ENCODE measurements at places on chromosomes 12 and 14.

- no peak for DNase-seq
These were observed 23.6 kb downstream of the DAD1 start for GRCh38 chr14:22565391-22565945.

GRCh38 chr12:68245180-68246021 lies 8.0 kb downstream of the IL22 start:
- no peak for DNase-seq

DNA sequence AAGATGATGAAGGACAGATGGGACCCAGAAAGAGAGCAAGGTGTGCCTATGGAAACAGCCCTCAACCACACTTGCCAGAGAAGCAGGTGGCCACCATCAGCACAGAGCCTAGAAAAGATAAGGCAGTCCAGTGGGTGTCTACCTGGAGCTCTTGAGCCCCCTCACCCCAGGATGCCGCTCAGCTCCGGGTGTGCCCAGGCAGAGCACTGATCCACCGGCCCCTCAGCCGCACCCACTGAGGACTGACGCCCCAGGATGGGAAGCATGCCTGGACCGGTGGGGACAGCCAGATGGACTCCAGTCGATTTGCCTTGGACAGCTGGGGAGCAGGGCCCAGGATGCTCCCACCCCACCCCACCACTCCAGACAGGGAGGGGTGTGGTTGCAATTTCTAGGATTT lies 15.1 kb upstream of the ZFP36L1 start:
- no peak for DNase-seq

GRCh38 chr12:88940854-88941253 lies 360.6 kb upstream of the KITLG start:
- no peak for DNase-seq

GRCh38 chr14:103619057-103619456 lies 10.0 kb upstream of the KLC1 start:
- DNase-seq, result no peak

- DNase-seq, result no peak
These were observed 247.2 kb downstream of the ALX1 start for GRCh38 chr12:85527192-85527591.

DNA sequence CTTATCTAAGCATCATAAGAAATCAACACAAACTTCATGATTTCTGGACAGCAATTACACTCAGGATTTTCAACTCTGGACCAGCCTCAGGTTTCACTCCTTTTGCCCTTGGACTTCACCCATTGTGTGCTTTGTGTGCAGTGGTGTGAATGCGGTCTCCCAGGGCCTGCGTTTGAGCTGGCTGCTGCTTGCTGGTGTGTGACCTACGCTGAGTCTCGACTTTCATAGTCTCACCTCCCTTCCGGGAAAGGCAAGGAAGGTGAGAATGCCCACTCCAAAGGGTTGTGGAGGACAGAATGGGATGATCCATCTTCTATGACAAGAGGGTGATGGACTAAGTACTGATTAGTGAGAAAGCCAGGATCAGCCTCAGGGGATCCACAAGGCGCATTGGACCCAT lies 228.8 kb downstream of the C12orf75 start:
- DNase-seq, result no peak

- no peak for DNase-seq
These were observed 48.3 kb downstream of the NPAS3 start for GRCh38 chr14:32986791-32987540.

GRCh38 chr14:62431496-62431895 lies 613.8 kb downstream of the KCNH5 start:
- DNase-seq, result no peak

DNA sequence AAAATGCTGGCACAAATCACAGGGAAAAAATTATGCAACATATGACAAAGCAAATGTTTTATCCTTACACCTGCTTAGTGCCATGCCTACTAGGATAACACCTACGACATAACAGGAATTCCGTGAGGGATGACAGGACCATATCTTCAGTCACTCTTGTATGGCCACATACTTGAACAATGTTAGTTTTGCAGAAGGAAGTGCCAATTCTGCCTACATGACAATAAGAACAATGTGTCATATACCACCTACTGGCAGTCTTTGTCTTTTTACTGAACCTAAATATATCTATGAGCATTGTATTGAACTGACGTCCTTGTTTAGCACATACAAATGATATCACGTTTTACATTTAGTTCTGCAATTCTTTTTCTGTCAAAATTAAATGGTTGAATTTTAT lies 234.0 kb downstream of the ADAMTS20 start:
- DNase-seq, result no peak

- DNase-seq, result no peak
These were observed 10.7 kb upstream of the LHX5 start for GRCh38 chr12:113482334-113482733.

DNA sequence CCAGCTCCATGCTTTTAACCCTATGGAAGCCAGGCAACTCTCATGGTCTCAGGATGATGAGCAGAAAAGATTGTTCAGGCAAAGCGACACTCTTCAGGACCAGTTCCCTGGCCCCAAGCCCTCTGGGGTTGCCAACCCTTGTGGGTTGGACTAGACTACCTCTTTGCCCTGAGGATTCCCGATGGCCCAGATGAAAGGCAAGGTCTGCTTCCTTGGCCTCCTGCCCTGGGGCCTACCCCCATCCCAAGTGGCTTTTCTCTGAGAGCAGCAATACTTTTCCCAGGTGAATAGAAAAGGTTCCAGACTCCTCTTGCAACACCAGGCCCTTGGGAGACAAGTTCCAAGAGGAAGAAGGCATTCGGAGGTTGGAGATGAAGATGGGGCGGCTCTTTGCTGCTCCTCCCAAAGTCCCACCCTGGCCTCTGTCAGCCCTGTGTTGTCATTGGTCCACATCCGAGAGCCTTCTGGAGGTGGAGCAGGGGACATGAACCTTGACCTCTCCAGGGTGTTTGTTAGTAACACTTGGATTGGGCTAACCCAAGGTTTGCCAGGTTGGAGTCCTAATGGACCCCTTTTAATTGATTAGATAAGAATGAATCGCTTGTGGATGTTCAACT lies 131.1 kb downstream of the GCH1 start:
- no peak for DNase-seq

DNA sequence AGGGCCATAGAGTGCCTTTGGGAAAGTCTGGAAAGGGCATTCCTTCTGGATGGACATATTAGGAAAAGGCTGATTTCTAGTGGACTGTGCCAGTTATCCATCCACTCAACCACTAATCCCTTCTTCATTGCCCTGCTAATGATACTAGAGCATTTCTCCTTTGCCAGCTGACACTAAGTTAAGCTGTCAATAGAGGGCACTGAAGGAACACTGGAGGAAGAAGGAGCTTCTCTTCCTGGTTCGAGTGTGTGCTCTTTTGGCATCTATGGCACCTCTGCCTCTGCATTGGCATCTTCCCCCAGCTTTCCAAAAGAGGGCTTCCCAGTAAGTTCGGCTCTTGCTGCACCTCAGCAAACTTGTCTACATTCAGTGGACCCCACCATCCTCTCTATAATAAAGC lies 165.4 kb downstream of the DERA start:
- peak; percentile 94 for DNase-seq

DNA sequence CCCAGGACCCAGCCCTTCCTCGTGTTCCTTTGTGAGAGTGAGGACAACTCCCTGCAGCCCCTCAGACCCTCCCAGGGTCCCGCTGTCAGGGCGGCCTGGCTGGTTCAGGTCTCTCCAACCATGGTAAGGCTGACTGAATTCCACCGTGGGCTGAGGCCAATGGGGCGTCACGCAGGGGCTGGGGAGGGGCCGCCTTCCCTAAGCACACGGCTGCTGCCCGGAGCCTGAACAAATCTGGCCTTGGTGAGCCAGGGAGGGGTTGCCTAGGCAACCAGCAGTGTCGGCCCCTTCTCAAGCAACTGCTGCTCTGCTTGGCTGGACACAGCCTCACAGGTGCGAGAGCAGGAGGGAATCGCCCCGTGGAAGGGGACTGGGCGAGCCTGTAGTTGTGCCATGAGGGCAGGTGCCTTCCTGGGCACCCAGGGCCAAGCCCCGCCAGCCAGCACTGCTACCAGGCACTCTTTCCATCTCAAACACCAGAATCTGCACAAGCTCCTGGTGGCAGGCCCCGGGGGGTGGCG lies 37.0 kb upstream of the GALNT9 start:
- DNase-seq, result no peak

DNA sequence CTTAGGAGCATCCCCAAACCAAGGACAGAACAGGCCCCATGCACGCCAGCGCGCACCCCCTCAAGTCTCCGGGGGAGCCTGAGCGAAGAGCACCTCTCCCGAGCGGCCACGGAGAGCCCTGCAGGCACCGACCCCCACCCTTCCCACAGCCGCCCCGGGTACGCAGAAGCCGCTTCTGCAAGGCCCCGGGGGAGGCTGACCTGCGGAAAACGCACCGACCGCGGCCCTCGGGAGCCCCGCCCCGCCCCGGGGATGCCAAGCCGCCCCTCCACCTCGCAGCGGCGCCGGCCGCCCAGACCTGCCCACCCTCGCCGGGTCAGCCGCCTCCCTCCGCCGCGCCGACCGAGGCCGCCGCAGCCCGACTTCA lies 385 bp downstream of the CAPRIN2 start:
- DNase-seq, result no peak

GRCh38 chr12:89156862-89157262 lies 195.4 kb downstream of the DUSP6 start:
- DNase-seq, result no peak

DNA sequence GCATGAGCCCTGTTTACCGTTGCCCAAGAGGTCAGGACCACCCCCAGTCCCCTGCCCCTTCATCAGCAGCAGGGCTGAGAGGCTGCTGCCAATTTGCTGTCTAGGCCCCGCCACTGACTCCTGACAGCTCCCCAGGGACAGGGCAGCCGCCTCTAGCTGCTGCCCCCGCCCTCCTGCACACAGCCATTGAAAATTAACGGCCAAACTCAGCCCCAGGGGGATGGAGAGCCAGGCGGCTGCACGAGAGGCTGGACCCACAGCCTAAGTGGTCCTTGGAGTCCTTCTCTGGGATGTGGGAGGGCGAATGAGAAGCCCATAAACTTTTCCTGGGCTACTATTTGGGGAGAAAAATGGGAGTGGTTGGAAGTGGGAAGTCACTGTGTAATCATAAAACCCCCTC lies 4.6 kb downstream of the FOXN4 start:
- DNase-seq, result no peak

DNA sequence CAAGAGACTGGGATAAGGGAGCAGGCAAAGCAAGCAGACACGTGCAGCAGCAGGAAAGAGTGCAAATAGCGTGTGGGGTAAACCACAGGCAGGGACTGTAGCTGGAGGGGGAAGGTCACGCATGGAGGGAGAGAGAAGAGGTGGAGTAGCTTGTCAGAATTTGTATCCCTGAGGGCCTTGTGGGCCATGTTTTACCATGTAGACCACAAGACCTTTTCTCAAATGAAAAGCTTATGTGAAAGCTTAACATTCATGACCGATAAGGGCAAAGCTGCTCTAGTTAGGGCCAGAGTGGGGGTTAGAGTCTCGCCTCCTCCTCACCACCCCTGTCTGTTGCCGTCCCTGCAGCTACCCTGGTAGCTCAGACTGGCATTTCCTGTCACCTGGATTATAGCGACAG lies 152.9 kb upstream of the E2F7 start:
- DNase-seq, result no peak

DNA sequence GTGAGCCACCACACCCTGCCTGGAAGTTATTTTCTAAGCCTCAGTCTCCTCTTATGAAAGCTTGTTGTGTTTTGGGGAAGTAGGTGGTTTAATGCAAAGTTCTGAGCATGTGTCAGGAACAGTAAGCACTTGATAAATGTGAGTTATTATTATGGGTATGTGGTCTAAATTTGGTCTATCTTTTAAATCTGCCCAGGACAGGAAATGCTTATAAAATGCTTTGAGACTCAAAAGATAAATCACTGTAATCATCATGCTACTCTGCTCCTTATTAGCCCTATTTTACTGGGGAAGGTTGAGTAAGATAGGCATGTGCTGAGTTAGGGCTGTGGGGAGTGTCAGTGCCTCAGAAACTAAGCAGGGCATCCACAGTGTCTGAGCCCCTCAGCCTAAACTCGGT lies 13.1 kb upstream of the SRSF5 start:
- no peak for DNase-seq

- DNase-seq, result no peak
These were observed 42.8 kb downstream of the SLC8B1 start for GRCh38 chr12:113292091-113292490.

DNA sequence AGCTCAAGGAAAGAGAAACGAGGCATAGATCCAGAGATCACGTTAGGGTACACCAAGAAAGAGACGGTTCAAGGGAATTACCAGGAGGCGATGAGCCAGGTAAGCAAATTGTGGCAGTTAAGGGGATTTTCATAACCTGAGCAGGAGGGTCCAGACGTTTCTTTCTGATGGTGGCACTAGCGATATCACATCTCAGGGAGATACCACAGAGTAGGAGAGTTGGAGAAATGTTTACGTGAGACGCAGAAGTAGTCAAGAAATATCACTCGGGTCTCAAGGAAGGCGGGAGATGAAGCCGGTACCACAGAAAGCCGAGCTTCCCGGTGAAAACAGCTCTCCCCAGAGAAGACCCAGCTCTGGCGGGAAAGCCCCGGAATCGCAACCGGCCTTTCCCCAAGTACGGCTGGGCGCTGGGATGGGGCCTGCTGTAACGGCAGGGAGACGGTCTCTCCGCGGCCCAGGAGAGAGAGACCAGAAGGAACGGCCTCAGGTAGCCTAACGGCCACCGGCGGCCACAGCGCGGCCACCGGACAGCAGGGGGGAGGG lies 485 bp downstream of the SENP1 start:
- no peak for DNase-seq

- no peak for DNase-seq
These were observed 226.7 kb upstream of the ABCD2 start for GRCh38 chr12:39846304-39846703.

DNA sequence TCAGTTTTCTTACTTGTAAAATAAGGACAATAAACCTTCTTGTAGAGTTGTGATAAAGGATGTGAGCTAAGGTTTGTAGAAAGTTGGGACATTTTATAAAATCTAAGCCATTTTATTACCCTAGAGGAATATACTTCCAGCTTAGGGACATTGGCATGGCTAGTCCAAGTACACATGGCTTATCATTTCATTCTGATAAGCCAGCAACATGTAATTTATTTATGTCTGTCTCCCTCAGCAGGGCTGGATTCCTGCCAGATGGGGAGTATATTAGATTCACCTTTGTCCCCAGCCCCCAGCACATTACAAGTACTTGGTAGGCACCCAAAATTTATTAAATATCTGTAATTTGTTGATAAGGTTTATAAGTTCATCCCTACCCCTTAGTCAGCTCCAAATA lies 6.3 kb upstream of the ATG14 start:
- DNase-seq, result no peak

- DNase-seq, result peak; percentile 6
These were observed 230.6 kb upstream of the LHX5 start for GRCh38 chr12:113702276-113702675.

GRCh38 chr14:29926228-29926627 lies 1.4 kb downstream of the PRKD1 start:
- DNase-seq, result peak; percentile 15

- DNase-seq, result no peak
These were observed 25.8 kb downstream of the RESF1 start for GRCh38 chr12:31984806-31985591.

- DNase-seq, result no peak
These were observed 39.9 kb upstream of the PTPRR start for GRCh38 chr12:70960484-70960883.

GRCh38 chr12:11991604-11992003 lies 79.1 kb upstream of the BCL2L14 start:
- DNase-seq, result no peak

GRCh38 chr14:101251812-101252442 lies 309.4 kb upstream of the DIO3 start:
- DNase-seq, result no peak

- DNase-seq, result no peak
These were observed 60.6 kb downstream of the TC2N start for GRCh38 chr14:91806716-91807115.

- no peak for DNase-seq
These were observed 58.8 kb downstream of the CCER1 start for GRCh38 chr12:90896164-90896563.

- DNase-seq, result no peak
These were observed 91.6 kb downstream of the EGLN3 start for GRCh38 chr14:33859306-33859705.

Data from NCI-H524 (cell line).